Sciatic nerve (tissue), 2 donors: ENCODE measurements at places on chromosomes 12 and 14.

GRCh38 chr12:114933428-114934160 lies 249.6 kb upstream of the TBX3 start:
- DNase-seq = no peak

DNA sequence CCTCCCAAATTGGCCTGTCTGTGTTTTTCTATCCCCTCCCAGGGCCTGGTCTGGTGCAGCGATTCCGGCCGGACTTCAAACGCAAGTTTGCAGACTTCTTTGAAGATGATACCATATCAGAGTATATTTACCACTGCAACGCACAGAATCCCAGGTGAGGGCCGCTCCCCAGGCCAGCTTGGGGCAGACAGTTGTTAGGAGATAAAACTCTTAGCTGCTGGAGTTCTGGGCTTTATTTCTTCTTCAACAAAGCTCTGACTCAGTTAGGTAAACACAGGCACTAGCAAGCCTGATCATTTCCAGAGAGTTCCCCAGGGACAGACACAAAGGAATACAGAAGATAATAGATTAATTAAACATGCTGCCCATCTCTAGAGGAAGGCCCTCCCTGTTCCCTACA lies 8.3 kb downstream of the ABHD4 start:
- DNase-seq = no peak

GRCh38 chr12:2912216-2912575 lies 21.5 kb downstream of the TULP3 start:
- DNase-seq = no peak

GRCh38 chr12:127060933-127061332 lies 1206.0 kb upstream of the TMEM132C start:
- no peak for DNase-seq

- peak; percentile 42 for DNase-seq
Observed at GRCh38 chr14:105119408-105120025, 49.1 kb downstream of the JAG2 start.

- peak; percentile 76 for DNase-seq
Observed at GRCh38 chr12:101697930-101698799, 725 bp downstream of the CHPT1 start.

DNA sequence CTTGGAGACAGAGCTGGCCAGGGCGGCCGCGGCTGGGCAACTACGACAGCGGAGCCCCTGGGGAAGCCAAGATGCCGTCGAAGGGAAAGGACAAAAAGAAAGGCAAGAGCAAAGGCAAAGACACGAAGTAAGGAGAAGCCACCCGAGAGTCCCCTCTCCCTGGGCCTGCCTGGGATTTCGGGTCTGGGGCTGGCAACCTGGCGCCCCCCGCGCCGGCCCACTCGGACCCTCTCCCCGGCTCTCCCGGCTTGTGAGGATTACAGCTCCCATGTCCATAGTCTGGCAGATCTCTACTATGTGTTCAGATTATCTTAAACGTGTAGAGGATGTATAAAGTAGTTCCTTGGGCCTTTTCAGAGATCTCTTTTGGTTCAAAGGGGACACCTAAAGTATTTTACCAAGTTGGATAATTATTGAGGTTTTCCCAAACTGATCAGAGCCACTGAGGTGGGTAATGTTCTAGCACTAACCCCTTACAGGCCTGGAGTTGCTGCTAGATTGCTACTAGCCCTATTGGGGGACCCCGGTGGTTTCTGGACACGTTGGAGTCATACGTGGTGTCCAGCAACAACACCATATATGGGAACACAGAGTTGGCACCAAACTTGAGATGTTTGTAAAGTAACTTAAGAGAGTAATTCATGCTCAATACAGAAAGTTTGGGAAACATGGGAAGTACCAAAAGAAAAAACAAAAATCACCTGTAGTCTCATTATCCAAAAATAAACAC lies 424 bp downstream of the BBOF1 start:
- no peak for DNase-seq

- DNase-seq = no peak
Observed at GRCh38 chr14:78197051-78197450, 26.9 kb downstream of the NRXN3 start.

GRCh38 chr12:56684745-56685359 lies 3.2 kb downstream of the PTGES3 start:
- peak; percentile 21 for DNase-seq

DNA sequence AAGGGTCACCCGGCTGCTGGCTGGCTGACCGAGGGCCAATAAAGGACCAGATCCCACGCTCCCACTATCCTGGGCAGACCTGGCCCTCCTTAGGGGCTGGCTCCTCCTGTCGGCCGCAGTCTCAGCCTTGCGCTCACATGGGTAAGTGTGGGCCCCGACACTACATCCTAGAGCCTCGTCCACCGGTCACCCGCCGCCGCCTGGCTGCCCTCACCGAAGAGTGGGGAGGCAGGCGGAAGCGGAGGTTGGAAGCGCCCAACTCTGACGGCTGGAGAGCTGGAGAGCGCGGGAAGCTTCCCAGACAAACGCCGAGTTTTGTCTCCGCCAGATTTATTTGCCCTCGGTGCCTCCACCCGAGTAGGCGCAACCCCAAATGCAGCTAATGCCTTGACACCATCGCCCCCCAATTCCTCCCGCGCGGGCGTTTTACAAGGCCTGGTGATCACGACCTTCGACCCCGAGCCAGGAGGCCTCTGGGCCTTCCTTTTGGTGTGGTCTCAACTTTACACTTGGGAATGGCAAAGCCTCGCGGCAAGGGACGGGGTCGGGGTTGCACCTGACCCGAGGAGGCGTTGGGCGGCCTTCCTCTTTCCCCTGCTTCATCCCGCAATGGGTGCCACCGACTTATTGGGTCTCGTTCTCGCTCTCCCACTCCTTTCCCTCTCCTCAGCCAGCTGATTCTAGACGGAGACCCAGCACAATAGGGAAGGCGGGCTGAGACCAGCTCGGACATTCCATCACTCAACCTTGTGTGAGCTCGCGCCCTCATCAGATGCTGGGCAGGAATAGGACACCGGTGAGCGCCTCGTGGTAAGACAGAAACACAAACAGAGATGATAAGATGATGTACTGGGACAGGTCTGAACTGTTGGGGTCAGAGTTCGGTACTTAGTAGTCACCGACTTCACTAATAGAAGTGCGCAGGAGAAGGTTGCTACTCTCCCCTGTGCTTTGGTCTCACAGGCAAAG lies 78.3 kb upstream of the ANO4 start:
- DNase-seq = no peak

DNA sequence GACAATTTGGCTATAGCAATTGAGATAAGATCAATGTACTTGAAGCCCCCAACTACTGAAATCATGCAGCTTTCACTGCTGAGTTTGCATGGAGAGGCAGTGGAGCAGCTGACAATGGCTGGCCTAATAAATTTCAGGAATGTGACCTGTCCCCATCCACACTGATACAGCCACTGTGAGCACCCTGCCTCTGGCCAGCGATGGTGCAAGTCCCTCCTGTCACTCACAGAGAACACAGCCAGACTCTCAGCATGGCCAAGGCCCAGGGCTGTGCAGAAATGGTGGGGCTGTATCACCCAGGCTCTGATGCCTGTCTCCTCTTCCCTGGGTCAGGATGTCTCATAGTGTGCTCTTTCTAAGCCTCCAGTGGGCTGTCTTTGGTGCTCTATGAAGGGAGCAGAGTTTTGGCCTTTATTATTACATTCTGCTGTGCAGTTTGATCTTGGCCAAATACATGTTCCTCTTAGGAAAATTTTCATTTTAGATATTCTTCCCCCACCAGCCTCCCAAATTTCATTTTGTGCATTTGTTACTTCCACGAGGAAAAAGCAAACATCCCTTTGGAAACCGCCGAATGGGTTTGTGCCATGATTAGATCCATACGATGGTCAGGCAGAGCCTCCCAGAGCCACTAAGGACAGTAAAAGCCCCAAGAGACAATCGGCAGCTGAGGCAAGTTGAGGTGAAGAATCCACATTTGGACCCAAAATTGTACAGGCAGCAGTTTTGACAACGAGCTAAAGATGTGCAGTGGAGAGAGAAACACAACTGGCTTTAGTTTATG lies 85.1 kb upstream of the WSCD2 start:
- no peak for DNase-seq

DNA sequence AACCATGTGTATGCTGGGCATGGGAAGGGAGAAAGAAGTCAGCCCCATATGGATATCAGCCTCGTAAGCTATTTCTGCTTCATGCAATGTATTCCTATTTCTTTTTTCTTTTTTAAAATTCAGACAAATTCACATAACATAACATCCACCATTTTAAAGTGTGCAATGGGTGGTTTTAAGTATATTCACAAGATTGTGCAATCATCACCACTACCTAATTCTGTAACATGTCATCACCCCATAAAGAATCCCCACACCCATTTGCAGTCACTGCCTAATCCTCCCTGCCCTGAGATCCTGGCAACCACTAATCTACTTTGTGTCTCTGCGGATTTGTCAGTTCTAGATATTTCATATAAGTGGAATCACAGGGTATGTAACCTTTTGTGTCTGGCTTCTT lies 9.5 kb downstream of the POMT2 start:
- DNase-seq = no peak
